ENCODE measurements at places on chromosomes 2 and 18. TPM values are rescaled to one million over a fixed set of nuclear protein-coding genes. Genes with fewer than 3 reads are reported as not detected.

The MAT2A gene
- total RNA-seq = 147 TPM

The APLF gene
- total RNA-seq = 6.5 TPM

The CD302 gene
- total RNA-seq = 0.92 TPM

The FEV gene
- total RNA-seq = not detected

The ANTXR1 gene
- total RNA-seq = 35.5 TPM

The PROC gene
- 2.9 TPM for total RNA-seq

The SERPINB5 gene
- 2.3 TPM for total RNA-seq

The HOXD10 gene
- total RNA-seq = 5.1 TPM

The RAB12 gene
- 60.5 TPM for total RNA-seq

The NT5DC4 gene
- total RNA-seq = not detected

The EPB41L3 gene
- 43.0 TPM for total RNA-seq

The TMEM169 gene
- total RNA-seq = 3.8 TPM

The HOXD13 gene
- total RNA-seq = not detected

The PROKR1 gene
- total RNA-seq = not detected

The DNAJC10 gene
- 171 TPM for total RNA-seq

The C1QL2 gene
- not detected for total RNA-seq

The CD8B gene
- 3.8 TPM for total RNA-seq

The HOXD11 gene
- 16.3 TPM for total RNA-seq

The VAPA gene
- total RNA-seq = 169 TPM

The POLR1A gene
- total RNA-seq = 36.8 TPM

The SEPTIN10 gene
- 45.7 TPM for total RNA-seq

The CDKL4 gene
- 1.2 TPM for total RNA-seq

The SERPINB2 gene
- 3.3 TPM for total RNA-seq

The CABYR gene
- total RNA-seq = 5.5 TPM

The GLB1L gene
- total RNA-seq = 19.8 TPM

The CIDEA gene
- 7.1 TPM for total RNA-seq

The SNORC gene
- 2.5 TPM for total RNA-seq

The UGT1A3 gene
- not detected for total RNA-seq

The SCN1A gene
- total RNA-seq = not detected

The CDH19 gene
- total RNA-seq = not detected

The NEU2 gene
- not detected for total RNA-seq

The ITGB6 gene
- 68.5 TPM for total RNA-seq

The SERPINB11 gene
- total RNA-seq = not detected

The KIF5C gene
- total RNA-seq = 7.0 TPM

The NGEF gene
- total RNA-seq = 3.6 TPM

The ABCB11 gene
- not detected for total RNA-seq

The SLC11A1 gene
- 0.21 TPM for total RNA-seq

The RGPD4 gene
- total RNA-seq = not detected

The HOXD8 gene
- total RNA-seq = 18.1 TPM

The IRS1 gene
- 16.1 TPM for total RNA-seq

The ABCA12 gene
- 9.3 TPM for total RNA-seq
